Activated CD8-positive, alpha-beta memory T cell treated with anti-CD3 and anti-CD28 coated beads, Interleukin-2, amount 10 ng/mL, durations not matched to agents 7 days and 5 days (primary cell): ENCODE measurements at places on chromosomes 4 and X.

DNA sequence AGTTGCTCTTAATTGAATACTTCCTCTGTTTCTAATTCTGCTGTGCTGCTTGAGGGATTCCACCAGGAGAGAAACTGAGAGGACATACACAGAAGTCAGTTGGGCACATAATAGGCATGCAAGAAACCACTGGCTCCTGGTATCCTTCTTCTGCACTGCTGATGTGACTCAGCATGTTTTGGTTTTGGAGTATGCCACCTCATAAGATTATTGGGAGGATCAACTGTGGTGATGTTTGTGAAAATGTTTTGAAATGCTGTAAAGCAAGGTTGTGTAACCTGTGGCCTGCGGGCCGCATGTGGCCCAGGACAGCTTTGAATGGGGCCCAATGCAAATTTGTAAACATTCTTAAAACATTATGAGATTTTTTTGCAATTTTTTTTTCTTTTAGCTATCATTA lies 119.6 kb downstream of the GATB start:
- no peak for DNase-seq

DNA sequence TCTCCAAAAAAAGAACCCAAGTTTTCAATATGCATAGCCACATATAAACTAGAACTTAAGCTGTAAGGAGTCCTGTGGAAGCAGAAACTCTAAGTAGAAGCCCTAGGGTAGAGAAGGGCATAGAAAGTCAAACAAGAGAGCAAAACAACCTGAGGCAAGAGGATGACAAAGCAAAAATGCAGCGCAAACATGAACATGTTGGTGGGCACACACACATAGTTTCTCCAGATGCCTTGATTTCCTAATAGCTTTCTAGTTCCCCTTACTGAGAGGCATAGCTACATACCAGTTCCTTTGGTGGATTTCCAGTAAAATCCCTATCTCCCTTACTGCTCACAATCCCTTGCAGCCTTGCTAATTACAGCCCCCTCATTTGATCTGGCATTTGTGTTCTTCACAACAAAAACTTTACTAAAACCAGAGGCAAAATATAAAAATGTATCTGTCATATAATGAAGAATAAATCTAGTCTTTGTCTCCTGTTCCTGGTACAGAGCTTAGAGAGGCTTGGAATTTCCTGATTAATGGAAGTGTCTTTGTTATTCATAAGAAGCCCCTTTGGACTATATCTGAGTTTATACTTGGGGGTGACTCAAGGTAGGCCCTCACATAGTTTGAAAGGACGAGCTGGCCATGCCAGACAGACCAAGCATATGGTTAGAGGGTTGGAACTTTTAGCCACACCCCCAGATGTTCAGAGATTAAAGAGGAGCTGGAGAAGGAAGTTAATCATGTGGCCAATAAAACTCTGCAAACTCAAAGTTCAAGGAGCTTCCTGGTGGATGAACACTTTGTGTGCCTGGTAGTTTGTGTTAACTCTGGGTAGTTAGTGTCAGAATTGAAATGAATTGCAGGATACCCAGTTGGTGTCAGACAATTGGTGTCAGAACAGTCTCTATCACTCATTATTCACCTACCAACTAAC lies 52.7 kb upstream of the ZCCHC13 start:
- DNase-seq, result no peak

DNA sequence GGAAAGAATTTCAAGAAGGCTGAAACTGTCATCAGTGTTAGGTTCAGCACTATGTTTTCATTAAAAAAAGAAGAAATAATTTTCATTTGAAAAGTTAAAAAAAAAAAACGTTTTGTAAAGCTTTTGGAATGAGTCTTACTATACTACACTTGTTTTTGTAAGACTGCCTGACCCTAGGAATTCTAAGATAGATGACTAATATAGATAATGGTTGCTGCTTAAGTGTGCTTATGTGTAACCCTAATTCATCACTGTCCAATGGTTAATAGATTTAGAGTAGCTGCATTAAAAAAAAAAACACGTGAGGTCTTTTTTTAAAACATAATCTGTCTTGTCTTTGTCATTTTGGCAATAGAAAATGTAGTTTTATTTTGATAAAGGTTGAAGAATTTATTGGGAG lies 323.2 kb downstream of the IL1RAPL1 start:
- DNase-seq, result no peak

DNA sequence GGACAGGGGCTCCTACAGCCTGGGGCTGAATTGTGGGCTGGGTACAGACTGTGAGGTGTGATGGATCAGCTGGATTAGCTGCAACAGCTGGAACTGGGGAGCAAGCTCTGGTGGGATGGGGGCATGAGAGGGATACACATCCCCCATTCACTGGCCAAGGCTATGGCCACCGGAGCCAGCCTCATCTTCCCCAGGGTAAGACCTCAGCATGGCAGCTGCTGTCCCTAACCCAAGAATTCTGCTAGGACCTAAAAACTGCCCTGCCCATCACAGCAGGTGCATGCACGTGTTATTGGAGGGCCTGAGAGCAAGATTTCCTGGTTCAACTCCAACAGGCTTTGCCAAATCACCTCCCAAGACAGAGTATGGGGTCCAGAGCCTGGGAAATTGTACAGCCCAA lies 258.6 kb upstream of the AGTR2 start:
- no peak for DNase-seq

DNA sequence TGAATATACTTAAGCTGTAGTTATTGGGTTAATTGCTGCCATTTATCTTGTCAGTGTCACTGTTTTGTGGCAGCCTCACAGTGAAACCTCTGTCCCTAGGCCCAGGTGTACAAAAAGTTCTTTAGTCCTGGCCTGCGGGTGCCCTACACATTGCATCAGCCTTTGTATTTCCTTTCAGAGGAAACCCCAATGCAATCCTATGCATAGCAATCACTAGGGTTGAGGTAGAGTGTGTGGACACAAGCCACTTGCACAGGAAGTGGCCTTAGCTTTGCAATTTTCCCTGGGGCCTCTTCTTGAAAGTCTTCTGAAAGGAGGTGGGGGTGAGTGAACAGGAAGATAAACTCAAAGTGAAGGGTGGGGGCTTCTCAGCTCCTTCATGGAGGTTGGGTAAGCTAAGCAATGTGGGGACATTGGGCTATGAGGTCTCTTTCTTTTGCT lies 27.8 kb downstream of the VSIG4 start:
- DNase-seq, result peak; percentile 77

DNA sequence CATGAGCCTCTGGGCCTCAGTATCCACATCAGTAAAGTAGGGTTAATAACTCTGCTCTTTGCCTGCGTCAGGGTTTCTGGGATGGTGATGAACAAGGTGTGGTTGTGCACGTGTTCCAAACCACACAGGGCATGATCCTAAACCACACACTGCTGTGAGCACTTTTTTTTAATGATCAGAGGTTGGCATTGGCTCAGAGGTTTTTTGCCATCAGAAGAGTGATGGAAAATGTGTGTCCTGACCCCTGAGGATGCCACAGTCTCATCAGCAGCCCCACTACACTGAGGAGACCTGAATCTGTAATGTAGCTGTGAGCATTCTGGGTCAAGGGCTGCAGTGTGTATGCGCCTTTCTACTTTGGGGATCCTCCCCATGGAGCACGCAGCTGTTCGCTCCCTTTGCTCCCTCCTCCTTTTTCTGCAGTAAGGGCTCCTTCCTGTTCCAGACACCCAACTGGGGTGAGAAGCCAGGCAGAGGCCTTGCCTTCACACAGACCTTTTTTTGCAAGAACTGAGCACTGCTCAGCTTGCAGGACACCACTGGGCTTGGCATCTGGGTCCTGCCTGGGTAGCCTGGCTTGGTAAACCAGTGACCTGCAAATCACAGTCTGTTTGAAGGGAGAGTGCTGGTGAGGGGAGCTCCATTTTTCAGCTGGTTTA lies 87.5 kb downstream of the MAMLD1 start:
- no peak for DNase-seq

DNA sequence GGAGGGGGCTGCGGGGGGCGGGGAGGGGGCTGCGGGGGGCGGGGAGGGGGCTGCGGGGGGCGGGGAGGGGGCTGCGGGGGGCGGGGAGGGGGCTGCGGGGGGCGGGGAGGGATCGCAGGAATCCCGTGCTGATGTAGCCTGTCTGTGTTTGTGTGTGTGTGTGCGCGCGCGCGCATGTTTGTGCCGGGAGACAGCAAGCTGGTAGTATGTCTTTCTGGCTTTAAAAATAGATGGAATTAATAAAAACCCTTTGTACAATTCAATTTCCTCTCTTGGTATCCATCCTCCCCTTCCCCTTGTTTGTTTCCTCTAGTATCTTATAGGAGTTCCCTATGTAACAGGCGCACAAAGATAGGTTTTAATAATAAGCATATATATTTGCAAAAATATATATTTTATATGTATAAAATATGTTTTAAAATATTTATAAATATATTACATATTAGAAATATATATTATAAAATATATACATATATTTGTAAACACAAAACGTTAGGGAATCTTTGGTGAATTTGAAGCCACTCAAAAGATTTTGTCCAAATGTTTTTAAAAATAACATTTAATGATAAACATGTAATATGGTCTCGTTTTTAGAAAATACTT lies 782 bp downstream of the ARHGAP24 start:
- no peak for DNase-seq

- DNase-seq, result no peak
Observed at GRCh38 chr4:13794819-13795565, 167.5 kb upstream of the BOD1L1 start.

DNA sequence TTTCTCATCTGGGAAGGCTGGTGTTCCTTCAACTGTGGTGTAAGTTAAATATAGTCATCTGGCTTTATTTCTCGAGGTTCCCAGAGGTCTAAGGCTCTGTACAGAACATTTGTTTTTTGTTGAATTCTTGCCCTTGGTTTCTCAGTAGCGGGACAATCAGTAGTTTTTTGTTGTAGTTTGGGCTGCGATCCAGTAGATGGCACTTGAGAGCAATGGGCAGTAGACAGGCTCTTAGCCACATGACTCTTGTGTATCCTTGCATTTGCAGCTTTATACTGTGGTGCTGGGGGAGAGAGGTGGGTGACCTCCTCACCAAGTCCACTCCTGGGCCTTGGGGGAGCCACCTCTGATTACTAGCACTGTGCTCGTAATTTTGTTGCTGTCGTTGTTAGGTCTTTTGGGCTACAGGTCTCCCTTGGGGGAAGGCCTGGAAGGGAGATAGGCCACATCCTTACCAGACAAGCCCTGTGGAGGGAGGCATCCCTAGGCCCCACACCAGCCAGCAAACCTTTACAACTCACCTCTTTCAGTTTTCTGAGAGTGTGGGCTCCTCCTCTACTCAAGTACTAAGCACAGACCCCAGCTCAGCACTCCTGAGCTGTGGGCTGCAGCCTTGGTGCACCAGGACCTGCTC lies 8.1 kb downstream of the ETDB start:
- peak; percentile 56 for DNase-seq
